ENCODE measurements at places on chromosomes 16 and 17.

DNA sequence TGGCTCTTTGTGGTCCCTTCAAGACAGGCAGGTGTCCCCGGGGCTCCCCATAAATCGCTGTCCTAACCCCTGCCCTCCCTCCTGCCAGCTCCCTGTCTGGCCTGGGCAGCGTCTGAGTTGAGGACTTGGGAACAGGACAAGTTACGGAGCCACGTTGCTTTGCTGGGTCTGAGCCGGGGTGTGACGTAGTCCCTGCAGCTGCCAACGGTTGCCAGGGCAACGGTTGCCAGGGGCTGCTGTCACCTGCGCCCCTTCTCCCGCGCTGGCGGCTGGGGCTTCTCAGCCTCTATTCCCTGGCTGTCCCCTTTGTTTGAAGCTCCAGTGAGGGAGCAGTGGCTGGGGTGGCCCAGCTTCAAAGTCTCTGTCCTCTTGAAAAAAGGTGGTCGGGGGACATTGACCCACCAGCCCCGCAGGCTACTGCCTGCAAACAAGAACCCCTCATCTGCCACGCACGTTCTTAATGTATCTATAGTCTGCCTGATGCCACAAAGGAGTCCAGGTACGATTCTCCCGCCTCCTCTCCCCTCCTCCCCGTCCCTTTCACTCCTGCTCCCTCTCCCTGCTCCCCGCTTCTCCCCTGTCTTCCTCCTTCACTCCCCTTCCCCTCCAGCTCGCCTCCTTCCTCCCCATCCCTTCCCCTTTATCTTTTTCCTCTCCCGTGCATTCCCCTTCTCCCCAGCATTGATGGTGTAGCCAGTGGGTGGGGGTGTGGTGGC, 10.9 kb downstream of the ADGRG1 start:
- DNase-seq, result peak; percentile 80

DNA sequence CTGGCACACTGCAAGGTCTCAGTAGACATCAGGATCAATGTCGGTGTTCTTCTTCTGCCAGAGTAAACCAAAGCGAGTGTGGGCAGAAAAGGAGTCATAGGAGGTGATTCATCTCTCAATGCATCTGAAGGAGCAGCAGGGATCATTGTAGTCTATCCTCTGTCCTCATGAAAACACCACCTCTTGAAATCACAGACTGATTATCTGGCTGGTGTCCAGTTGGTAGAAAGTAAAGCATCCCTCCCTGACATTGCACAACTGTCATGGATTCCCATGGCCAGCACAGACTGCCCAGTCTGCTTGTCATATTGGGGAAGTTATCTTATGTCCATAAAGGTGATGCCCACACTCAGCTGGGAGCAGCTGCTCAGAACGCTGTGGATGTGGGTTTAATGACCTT, 74.1 kb downstream of the ABCC12 start:
- no peak for DNase-seq

GRCh38 chr16:17435318-17435717, 35.4 kb downstream of the XYLT1 start:
- DNase-seq, result no peak

- DNase-seq, result no peak
Measured at GRCh38 chr17:68184816-68185436, 62.9 kb upstream of the AMZ2 start.

DNA sequence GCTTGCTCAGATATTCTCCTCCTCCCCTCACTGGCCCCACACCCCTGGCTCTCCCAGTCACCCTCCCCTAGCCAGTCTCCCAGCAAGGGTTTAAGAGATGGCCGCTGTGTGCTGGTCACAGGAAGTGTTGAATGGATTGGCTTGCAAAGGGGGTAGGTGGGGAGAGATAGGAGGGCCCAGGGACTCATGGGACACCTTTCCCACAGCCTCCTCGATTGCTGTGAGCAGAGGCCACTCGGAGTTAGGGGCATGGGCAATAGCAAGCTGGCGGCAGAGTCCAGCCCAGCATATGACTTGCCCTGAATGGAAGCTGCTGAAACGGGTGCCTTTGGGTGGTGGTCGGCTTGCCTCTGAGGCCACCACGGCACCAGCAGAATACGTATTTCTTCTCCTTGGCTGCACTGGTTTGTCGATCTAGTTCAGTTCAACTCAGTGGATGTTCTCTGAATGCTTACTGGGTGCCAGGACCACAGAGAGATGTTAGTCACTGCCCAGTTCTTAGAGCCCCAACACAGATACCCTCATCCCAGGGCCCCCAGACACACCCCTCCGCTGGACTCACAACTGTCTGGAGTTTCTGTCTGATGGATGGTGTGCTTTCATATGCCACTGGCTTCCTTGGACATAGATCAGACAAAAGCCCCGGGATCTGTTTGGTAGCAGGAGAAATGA, 6.0 kb downstream of the WFIKKN2 start:
- DNase-seq, result no peak

- no peak for DNase-seq
Measured at GRCh38 chr17:82058230-82058854, 6.6 kb downstream of the GPS1 start.

DNA sequence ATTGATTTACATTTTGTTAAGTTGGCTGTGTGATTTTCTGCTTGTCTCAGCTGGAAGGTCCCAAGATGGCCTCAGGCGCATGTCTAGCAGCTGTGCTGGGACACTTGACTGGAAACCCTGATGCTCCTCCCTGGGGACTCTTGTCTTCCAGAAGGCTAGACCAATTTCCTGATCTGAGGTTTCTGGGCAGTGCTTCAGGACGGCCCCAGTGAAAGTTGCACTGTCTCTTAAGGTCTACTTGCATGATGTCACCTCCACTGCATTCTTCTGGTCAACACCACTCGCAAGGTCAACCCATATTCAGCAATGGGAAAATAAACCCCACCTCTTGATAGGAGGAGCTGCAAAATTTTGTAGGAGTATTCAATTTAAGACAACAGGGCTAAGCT, 116.0 kb downstream of the SALL1 start:
- no peak for DNase-seq

- DNase-seq, result no peak
Measured at GRCh38 chr17:4953451-4953961, 2.6 kb downstream of the ENO3 start.

GRCh38 chr17:63222655-63223054, 223.5 kb downstream of the CYB561 start:
- DNase-seq, result no peak

GRCh38 chr17:61584866-61585265, 6.2 kb downstream of the NACA2 start:
- no peak for DNase-seq

DNA sequence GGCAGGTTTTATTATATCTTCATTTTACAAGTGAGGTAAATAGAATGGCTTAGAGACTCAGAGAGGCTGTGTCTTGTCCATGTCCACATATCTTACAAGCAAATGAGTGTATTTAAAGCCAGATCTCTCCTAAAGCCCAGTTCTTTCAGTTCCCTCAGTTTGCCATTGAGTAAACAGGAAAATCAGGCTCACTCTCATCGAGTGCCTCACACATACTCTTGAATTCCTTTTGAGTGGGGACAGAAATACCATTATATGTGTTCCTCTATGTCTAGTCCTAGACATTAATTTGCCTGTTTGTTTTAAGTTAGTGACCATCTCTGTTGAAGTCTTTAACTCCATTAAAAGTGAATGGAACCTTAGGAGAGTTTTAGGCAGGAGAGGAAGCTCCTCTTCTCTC, 40.1 kb downstream of the BPTF start:
- DNase-seq, result no peak

- no peak for DNase-seq
Measured at GRCh38 chr16:88866151-88866920, at the start of gene PABPN1L. Gene PABPN1L (minus strand): TSS chr16:88866660. CDS start chr16:88866606, 54 bp downstream.

DNA sequence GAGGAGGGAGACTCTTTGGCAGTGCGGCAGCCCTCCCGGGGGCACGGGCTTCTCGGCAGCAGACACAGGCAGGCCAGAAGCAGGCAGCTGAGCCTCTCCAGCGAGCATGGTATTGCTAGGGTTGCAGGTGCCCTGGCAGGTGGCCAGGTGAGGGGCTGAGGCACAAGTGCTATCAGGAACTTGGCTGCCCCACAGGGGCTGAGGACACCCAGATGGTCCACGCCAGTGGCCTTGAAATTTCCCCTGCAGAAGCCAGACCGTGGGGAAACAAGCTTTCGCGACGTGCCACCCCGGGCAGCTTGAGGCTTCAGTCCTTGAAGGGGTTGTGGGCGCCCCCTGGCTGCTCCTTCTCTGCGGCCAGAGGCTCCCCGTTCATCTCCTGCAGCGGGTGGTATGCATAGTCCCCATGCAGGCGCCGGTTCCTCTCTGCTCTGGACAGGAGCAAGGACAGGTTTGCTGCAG, 8.5 kb downstream of the NAGPA start:
- DNase-seq, result no peak

GRCh38 chr17:43694081-43694870, 32.6 kb upstream of the MEOX1 start:
- peak; percentile 77 for DNase-seq

GRCh38 chr17:2198927-2199326, 104.7 kb downstream of the SMG6 start:
- DNase-seq, result no peak

- DNase-seq, result no peak
Measured at GRCh38 chr16:59864981-59865666, 1131.0 kb upstream of the GOT2 start.

- no peak for DNase-seq
Measured at GRCh38 chr17:42817866-42818265, 6.2 kb downstream of the BECN1 start.

- DNase-seq, result no peak
Measured at GRCh38 chr17:47884905-47885730, 10.9 kb upstream of the SP2 start.

DNA sequence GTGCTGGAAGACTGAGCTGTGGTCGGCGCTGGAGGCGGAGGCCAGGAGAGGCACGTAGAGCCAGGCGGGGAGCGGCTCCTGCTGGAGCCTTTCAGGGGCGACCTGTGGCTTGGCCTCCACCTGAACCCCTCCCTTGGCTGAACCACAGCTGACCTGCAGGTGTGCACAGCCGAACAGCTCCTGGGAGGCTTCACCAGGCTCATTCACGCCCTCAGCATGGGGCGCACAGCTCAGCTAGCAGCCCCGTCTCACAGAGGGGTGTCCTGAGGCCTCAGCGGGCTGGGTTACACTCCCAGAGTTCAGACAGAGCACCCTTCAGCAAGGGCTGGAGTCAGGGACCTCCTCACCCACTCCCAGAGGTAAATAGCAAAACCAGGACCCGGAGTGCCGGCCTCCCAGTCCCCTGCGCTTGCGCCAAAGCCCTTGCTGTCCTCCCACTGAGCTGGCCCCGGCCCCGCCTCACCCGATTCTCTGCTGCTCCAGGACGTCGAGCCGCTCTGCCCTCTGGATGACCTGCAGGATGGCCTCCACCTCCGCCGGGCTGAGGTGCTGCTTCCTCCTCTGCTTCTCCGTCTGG, 31.7 kb downstream of the RPH3AL start:
- DNase-seq, result no peak

DNA sequence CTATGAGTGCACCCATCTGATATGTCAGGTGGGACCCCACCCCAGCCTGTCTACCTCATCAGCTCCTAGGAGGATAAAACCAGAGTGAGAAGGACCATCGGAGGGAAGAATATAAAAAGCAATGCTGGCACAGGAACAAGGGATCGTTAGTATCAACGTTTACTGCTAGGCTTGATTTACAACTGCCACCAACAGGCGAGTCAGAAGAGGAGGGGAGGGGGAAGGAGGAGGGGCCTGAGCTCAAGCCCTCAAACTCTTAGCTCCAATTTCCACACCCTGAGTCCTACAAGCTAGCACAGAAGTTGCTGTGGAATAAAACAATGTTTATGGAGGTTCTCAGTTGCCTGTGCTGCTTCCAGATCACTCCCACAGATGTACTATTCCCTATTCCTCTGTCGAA, 234.5 kb downstream of the C16orf78 start:
- DNase-seq, result no peak

GRCh38 chr17:77228816-77229215, 88.0 kb downstream of the SEC14L1 start:
- no peak for DNase-seq

DNA sequence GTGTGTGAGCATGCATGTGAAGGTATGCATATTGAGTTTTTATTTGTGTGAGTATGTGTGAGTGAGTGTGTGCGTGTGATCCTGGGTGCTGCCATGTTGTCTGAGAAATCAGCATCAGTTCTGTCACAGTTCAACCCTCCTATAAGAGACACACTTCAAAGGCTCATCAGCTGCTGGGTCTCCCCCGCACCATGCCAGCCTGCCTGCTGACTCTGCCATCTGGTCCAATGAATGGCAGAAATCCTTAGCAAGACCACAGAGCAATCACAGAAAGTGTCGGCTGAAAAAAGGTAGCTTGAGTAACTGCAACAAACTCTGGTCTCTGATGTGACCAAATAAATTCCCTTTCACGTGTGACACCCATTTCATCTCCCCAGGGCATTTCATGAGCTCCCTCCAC, 381.8 kb upstream of the MAF start:
- DNase-seq, result no peak

GRCh38 chr17:64091571-64091970, 38.4 kb downstream of the ERN1 start:
- no peak for DNase-seq

DNA sequence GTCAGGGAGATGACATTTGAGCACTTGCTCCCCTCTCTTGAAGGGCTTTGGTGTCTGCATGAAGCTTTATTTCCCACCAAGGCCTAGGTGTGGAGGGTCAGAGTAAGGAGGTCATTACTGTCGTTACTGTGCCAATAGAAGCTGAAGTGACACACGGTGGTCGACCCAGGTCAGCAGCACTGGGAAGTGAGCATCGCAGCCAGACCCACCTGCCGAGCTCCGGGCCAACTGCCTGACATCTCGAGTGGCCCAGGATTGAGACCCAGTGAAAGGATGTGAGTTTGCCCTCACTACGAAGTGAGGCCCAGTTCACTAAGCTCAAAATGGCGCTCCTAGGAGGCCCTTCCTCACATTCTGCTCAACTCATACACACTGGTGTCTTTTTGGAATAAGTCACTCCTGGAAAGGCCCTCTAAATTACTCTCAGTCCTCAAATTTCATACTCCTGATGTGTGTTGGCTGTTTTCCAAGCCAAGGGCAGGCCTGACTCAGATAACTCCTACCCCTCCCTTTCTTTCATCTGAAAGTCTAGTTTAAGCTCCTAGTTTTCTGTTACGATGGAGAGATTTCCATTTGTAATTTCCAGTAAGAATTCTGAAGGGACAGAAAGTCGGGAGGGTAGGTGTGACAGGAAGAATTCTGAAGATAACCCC, 200.4 kb downstream of the LGALS9B start:
- no peak for DNase-seq

Measured in left forelimb (tissue), 1 donor.